ENCODE measurements at places on chromosomes 16 and 17.

- DNase-seq, result no peak
These were observed 58.6 kb upstream of the TOB1 start for GRCh38 chr17:50924800-50925199.

- DNase-seq, result no peak
These were observed 459.3 kb upstream of the MAF start for GRCh38 chr16:80059836-80060235.

DNA sequence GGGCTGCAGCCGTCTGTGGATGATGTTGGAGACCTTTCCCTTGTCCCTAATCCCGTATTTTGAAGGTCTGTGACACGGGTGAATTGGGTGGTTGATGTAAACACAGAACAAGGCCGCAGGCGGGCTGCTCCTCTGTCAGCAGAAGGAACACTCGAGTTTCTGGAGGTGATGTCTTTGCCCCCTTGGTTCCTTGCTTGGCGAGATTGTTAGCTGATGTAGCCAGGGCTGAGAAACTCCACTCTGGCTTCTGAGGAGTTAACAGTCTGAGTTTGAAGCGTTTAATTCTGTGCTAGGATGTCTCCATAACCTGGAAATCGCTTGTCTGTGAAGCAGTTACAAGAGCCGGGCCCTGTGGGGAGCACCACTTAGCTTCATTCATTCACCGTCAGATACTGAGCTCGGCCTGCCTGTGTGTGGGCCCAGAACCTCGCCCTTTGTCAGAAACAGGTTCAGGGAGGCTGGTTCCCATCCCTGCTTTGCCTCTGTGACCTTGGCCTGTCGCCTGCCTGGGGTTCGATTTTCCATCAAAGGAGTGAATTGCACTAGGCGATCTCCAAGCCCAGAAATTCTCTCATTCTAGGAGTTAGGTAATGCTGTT is 1.3 kb downstream of the MAPK8IP3 start:
- no peak for DNase-seq

DNA sequence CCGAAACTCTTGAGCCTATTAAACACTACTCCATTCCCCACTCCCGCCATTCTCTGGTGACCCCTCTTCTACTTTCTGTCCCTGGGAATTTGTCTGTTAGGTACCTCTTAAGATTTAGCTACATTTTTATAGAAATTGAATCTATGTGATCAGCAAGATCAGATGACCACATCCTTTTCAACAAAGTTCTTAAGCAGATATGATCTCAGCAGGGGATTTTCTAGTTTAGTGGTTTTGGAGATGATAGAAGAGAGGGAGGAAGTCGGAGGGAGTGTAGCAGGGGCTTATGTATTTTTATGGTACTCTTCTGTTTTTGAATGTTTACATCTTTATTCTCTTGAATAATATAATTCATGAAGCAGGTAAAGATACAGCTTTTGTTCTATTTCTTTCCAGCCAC is 40.8 kb downstream of the RPA1 start:
- no peak for DNase-seq

GRCh38 chr16:87836844-87837581 is 32.3 kb downstream of the SLC7A5 start:
- DNase-seq, result no peak

GRCh38 chr16:84022644-84023043 is 20.0 kb downstream of the SLC38A8 start:
- DNase-seq, result no peak

- no peak for DNase-seq
These were observed 604 bp downstream of the HS3ST3B1 start for GRCh38 chr17:14301279-14302090.

DNA sequence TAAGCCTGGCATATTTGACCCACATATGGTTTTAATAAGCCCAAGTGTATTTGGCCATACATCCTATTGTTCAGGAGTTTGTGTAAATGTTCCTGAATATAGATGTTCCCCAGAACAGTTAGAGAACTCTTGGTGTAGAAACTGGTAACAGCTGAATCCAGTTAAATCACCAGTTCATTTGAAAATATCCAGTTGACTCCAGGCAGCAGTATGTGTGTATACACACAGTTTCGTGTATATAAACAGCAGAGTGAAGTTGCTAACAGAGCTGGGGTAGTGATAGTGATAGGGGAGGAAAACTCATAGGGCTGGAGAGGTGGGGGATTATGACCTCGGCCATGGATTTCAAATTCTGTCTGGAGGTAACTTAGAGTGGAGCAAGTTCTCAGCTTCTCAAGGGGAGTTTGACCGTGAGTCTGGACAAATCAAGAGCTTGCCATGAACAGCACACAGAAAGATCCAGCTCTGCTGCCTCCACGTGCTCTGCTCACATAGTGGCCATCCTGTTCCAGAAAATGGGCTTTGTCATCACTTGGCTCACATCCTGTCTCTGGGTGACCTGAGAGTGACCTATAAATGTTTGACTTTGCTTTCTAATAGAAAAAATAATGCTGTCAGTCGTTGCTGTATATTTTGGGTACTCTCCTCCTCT is 30.6 kb upstream of the MMD start:
- no peak for DNase-seq

DNA sequence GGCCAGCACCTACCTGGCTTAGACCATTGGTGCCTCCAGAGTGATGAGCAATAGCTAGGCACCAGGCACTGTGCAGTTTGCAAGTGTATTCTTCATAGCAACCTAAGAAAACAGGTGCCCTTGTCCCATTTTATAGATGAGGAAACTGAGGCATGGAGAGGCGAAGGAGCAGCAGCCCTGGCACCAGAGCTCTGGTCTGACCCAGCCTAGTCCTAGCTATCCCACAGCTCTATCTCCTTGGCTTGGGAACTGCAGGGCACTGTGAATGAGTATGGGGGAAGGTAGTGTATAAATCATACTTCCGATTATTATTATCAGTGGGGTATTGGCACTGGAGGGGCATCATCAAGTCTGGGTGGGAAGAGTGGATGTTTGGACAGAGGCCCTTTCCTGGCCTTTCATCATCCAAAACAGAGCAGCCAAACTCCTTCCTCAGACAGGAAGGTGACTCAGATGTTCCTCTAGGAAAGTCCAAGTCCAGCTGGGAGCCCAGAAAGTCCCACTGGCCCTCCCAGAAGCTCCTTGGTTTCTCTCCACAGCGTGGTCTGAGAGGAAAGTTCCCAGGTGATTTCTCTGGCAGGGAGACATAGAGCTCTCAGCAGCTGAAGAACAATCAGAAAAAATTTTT is 32.0 kb upstream of the PLLP start:
- DNase-seq, result no peak

- peak; percentile 83 for DNase-seq
These were observed at the start of gene NSRP1 for GRCh38 chr17:30116661-30117551. Gene NSRP1 (plus strand): TSS chr17:30116816. CDS start chr17:30116844, 28 bp downstream.

- DNase-seq, result peak; percentile 28
These were observed 20.0 kb upstream of the WFIKKN1 start for GRCh38 chr16:610513-611381.

- DNase-seq, result no peak
These were observed 1114.2 kb upstream of the GOT2 start for GRCh38 chr16:59848296-59848695.

DNA sequence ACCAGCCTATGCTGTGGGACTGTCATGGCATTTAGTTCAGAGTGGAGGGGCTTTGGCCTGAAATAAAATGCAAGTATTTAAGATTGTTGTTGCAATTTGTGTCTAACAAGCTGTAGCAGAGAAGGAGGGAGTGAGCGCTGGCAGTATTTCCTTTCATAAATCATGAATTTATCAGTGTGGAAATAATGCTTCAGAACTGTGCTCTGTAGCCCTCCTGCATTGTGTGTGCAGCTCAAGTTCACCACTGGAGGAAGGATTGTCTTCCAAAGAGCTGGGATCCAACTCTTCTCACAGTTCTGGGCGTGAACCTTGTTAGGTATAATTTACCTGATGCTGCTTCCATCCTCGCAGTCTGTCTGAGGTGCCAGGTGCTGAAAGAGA is 15.1 kb downstream of the SNX11 start:
- no peak for DNase-seq

- no peak for DNase-seq
These were observed 160.5 kb upstream of the TNRC6C start for GRCh38 chr17:77798031-77798430.
